ENCODE measurements at places on chromosomes 7 and 10.

- no peak for DNase-seq
These were observed 92.7 kb upstream of the MKX start for GRCh38 chr10:27838361-27838760.

DNA sequence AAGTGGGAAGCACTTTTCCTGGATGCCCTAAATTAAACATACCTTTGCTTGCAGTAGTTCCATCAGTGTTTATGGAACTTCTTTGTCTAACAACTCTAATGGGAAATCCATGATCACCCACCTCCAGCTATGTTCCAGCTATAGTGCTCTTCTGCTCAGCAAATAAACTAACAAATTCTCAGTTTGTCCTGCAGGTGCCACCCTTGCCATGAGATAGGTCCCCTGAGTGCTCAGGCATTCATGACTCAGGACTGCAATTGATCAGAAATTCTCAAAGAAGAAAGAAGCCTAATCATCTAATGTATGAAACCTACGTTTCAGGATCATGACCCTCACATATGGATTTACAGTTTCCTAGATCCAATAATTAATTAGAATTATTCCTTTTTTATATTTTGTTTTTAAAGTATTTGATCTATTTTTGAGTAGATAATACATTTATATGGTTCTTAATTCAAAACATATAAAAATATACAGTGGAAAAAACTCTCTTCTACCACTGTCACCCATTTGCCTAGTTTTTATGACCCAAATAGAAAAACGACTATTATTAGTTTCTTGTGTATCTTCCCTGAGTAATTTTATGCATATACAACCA, 48.7 kb upstream of the DYNC1I1 start:
- no peak for DNase-seq

GRCh38 chr10:84185526-84186175, 8.7 kb upstream of the CDHR1 start:
- no peak for DNase-seq

DNA sequence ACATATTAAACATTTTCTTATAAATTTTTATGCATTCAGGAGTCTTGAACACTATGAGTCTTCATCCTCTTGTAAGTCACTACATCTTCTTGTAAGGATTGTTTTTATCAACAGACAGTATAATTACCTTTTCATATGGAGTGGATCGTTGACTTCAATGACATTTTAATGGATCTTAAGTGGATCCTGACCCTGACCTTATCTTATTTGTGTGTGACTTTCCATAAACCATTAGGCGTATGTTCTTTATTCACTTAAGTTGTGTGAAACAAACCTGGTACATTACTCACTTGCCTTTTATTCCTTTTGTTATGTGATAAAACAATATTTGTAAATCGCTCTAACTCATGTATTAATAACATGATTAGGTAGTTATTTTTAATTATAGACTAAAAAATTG, 18.5 kb upstream of the SEMA3C start:
- no peak for DNase-seq

DNA sequence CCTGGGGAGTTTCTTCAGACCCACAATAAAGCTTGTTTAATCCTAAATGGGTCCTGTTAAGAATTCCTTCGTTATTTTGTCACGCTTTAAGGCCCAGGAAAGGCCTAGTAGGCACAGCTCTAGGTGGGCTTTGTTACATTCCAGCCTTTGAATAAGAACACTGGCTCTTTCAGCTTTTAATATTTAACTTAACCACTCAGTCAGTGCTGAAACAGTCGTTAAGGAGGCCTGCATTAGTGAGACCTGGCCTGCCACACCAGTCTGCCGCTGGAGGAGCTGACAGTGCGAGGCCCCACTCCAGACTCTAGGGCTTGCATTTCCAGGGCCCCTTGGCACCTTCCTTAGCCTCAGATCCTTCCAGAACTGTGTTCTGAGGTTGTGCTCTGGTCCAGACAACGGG, 351.4 kb downstream of the GLRX3 start:
- DNase-seq = no peak

GRCh38 chr7:30974605-30975255, 11.0 kb downstream of the GHRHR start:
- no peak for DNase-seq

GRCh38 chr7:105854498-105854897, 21.9 kb downstream of the ATXN7L1 start:
- DNase-seq = no peak

Measured in GOT3 (cell line).